ENCODE measurements at places on chromosomes 5 and 9. TPM values are rescaled to one million over a fixed set of nuclear protein-coding genes. Genes with fewer than 3 reads are reported as not detected.

DNA sequence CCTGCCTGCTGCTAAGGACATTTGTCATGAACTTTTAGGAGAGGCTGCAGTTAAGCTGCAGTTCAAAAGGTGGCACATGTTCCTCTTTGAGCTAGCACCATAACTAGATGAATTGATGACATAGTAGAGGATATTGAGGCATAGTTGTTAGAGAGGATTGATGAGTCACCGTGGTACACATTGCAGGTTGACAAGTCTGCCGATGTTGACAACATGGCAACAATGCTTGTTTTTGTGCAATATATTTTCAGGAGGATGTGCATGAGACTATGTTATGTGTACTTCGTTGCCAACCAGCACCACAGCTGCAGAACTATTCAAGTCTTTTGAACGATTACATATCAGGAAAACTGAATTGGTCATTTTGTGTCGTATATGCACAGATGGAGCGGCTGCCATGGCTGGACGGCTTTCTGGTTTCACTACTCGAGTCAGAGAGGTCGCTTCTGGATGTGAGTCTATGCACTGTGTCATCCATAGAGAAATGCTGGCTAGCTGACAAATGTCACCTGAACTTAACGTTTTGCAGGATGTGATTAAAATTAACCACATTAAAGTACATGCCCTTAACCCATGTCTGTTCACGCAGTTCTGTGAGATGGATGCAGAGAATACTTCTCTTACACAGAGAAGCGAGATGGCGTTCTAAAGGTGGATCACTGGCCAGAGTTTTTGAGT lies 24.2 kb downstream of the ANP32B start:
- DNase-seq: no peak

DNA sequence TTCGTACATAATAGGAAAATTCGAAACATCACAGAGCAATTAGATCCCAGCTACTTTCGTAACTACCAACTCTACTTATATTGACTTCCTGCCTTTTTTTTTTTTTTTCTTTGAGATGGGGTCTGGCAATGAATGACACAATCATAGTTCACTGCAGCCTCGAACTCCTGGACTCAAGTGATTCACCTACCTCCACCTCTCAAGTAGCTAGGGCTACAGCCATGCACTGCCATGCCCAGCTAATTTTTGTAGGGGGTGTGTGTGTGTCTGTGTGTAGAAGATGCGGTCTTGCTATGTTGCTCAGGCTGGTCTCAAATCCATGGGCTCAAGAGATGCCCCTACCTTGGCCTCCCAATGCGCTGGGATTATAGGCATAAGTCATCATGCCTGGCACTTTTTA lies 5.8 kb upstream of the PAIP2 start:
- no peak for DNase-seq

GRCh38 chr9:132002643-132003318 lies 76.9 kb downstream of the MED27 start:
- DNase-seq: no peak

Gene LCP2
- 1.2 TPM for total RNA-seq

Gene PLPP7
- 6.1 TPM for total RNA-seq
